ENCODE measurements at places on chromosomes 13 and 19.

DNA sequence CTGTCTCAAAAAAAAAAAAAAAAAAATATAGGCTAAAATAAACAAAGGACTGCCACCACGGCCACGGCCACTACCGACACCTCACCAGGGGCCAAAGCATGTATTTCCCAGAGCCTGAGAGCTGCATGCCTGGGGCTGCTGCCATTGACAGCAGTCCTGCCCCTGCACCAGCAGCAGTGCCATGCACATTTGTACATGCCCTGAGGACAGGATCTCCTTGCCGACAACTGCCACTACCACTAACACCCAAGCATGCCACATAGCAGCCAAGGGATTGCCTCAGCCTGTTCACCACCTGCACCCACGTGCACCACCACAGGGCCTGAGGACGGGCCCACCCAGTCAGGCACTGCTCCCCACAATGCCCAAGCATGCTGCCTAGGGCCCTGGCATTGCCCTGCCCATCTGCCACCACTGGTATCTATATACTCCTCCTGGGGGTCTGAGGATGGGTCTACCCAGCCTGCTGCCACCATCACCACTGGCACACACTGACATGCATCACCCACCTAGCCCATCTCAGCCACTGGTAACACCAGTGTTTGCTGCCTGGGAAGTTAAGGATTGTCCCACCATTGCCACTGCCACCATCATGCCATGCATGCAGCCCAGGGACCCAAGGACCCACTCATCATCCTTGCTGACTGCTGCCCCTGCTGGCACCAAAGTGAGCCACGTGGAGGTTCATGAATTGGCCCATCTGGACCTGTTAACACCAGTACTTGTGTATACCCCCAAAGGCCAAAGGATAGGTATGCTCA, 10.6 kb upstream of the NUP62 start:
- DNase-seq: no peak

- DNase-seq: no peak
Measured at GRCh38 chr13:27079421-27079958, 92.1 kb downstream of the USP12 start.

GRCh38 chr19:1590641-1591397, 1.8 kb downstream of the MBD3 start:
- DNase-seq: no peak

- DNase-seq: no peak
Measured at GRCh38 chr19:49843265-49843664, 7.7 kb upstream of the PTOV1 start.

DNA sequence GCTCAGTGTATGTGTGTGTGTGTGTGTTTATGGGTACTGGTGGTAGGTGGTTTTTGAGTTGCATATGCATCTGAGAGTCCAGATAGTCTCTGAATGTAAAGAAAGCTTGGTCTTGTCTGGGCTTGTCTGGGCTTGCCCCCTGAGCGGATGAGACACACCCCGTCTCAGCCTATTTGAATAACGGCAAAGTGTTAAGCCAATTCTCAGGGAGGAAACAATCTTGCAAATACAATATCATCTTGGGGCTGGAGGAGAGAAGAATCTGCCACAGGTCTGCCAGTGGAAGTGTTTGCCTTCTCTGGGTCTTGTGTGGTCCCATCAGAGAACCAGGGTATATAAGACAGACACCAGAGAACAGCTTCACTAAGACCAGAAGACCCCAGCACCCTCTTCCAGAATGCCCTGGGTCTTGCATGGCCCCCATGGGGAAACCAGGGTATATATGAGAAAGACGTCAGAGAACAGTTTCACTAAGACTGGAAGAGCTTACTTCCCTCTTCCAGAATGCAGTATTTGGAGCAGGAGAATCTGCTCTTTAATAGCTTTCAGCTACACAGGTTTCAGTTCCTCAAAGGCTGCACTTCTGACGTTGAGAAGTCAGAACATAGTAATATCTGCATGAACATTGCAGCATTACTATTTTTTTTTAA, 13.3 kb downstream of the CD70 start:
- DNase-seq: no peak

- DNase-seq: no peak
Measured at GRCh38 chr19:6868351-6868750, 19.0 kb upstream of the ADGRE1 start.

DNA sequence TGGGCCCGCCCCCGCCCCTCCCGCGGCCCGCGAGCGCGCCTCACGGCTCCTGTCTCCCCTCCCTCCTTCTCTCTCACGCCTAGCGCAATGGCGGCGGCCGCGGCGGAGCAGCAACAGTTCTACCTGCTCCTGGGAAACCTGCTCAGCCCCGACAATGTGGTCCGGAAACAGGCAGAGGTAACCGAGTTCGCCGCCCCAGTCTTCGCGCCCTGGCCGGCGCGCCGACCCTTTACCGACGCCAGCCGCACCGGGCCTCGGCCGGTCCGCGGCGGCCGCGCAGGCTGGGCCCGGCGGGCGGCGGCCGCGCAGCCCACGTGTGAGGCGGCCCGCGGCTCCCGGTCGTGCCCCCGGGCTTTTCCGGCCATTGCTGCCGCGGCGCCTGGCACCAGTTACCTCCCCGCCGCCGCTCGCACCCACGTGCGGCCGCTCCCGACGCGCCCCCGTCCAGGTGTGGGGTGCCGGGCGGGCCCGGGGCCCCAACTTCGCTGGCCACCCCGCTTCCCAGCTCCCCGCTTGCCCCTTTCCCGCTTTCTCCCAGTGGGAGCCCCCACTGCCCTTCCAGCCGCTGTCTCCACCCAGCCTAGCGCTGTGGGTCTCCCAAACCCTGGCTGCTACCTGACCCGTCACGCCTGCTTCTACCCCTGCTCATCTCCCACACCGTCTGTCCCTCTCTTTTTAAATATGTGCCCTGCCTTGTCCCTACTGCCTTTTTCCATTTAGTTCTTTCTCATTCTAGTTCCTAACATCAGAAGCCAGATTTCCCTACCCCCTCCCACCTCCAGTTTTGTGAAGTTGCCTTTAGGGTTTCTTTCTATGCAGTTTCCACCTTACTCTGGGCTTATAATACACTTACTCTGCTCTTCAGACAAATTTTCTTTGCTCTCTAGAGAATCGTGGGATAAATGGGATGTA, 23.4 kb downstream of the IPO5 start:
- DNase-seq: peak; percentile 7

- no peak for DNase-seq
Measured at GRCh38 chr13:26707122-26708006, 53.2 kb downstream of the GPR12 start.

DNA sequence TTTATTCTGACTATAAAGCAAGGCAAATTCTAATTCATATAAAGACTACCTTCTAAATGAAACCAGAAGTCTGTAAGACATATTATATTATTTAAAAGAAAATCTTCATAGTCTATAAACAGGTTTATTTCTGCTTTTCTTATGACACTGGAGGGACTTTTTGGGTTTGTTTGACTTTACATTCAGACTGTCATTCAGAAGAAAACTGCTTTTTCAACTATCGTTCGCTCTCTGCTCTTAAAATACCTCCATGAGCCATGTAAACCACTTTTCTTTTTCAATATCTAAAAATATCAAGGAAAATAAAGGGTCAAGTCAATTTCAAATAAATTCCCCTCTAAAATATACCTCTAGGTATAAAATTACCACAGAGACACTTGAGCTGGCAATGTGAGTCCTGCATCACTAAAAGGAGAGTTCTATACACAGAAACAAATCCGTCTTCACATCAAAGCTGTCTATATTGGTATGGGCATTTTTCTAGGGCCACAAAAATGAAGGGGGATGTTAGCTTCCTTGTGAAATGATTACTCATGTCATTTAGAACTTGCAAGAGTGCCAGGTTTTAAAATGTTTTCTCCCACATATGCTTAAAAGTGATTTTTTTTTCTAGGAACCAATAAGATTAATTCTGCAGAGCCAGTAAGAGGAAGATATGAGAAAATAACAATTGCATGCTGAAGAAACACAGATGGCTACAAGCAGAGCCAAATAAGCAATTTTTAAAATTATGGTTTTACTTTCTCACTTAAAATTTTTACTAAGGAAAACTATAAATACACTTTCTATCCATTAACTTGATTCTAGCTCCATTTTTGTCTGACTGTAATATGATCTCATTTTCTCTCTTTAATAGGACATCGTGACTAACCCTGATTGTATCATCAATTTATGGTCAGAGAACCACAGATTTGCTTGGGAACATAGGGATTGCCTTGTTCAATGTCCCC, 181.8 kb downstream of the TBC1D4 start:
- no peak for DNase-seq

GRCh38 chr13:27352698-27353097, 71.7 kb upstream of the GTF3A start:
- DNase-seq: no peak

DNA sequence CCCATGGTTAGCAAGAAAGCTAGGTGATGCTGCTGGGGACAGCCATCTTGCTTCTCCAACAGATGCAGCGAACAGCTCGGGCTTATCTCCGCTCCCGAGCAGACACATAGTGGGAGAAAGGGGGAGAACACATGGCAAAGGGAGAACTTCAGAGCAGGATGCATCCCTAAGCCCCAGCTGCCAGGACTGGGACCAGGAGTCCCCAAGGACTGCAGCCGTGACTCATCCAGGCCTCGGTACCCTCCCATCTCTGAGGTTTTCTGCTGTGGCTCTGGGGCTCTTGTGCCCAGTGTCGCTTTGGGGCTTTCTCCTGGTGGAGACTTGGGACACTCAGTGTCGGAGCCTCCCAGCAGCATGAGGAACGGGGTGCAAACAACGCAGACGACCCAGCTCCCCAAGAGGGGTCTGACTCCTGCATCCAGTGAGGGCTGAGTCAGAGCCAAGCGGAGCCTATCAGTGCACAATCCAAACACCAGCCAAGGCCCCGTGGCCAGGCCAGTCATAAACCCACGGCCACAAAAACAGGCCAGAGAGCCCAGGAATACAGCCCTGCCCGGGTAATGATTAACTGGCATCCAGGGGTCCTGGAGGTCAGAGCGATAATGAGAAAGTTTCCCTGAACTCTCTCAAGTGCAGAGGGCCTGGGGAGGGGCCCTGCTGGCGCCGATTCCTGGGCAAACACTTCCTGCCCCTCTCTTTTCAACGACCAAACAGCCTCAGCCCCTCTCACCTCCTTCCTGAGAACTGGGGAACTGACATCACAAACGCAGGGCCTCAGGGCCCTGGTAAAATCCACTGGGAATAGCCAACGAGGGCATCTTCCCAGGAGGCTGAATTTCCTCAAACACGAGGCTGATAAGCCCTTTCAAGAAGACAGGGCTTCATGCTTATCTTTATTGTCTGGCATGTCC, 202.9 kb downstream of the USP12 start:
- no peak for DNase-seq

DNA sequence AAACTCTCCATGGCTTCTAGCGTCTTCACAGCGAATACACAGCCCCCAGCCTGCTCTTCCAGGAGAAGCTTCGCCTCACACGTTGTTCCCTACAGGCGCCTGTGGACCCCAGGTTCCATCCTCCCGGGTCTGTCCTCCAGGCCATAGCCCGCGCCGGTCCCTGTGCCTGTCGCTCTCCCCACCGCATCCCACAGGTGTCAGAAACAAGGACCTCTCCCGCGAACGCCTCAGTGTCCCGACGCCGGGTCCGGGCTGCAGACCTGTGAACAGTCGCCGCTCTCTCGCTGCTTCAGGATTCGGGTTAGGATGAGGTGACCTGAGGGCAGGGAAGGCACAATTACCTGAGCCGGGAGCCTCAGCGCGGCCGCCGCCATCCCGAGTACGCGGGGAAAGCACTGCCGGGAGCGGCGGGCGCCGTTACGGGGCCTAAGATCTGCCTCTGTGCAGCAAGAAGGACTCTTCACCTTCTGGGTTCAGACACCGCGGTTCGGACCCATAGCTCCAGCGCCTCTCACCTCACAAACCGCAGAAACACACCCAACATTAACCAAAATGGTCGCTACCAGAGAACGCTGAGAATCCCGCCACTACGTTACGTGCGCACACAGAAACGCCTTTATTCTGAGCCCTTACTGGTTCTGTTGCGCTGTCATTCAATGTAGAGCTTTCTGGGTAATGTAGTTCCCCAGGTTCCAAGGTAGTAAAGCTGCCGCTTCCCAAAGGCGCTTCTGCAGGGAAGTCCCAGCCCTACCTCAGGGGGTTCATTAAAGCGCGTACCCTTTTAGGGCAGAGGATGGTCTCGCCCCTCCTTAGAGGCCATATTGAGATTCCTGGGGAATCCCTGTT, at the start of gene ZNF418:
Gene ZNF418, minus strand, starts transcription at position 583 of the 846 bp plus-strand sequence. CDS start 1,580 bp downstream, outside the sequence.
- no peak for DNase-seq

All from stimulated activated CD8-positive, alpha-beta memory T cell treated with anti-CD3 and anti-CD28 coated beads, Interleukin-7, amount 100 ng/mL, for 24 hours (primary cell).